ENCODE measurements at places on chromosomes 13 and 19. TPM values are rescaled to one million over a fixed set of nuclear protein-coding genes. Genes with fewer than 3 reads are reported as not detected.
A peak's percentile ranks its signal among the peaks of the same experiment; 100 is the strongest.

DNA sequence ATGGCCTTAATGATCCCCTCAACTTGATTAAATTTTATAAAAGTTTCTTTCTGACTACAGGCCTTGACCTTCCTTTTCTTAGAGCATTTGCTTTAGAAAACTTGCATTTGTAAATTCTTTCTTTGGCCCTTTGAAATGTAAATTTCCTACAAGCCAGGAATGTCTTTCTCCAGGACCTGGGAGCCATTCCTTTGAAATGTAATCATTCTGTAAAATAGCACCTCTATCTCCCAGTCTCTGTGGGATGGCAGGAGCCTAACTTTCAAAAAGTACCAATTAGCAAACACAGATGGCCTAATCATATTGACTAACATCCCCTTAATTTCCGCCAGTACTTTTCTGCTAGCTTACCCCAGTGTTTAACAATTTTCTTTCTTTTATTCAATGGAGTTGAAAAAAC is 1394.2 kb upstream of the ATXN8OS start:
- no peak for ATAC-seq

- ATAC-seq, result peak; percentile 8
Measured at GRCh38 chr19:47407417-47407774, 11.9 kb downstream of the MEIS3 start.

DNA sequence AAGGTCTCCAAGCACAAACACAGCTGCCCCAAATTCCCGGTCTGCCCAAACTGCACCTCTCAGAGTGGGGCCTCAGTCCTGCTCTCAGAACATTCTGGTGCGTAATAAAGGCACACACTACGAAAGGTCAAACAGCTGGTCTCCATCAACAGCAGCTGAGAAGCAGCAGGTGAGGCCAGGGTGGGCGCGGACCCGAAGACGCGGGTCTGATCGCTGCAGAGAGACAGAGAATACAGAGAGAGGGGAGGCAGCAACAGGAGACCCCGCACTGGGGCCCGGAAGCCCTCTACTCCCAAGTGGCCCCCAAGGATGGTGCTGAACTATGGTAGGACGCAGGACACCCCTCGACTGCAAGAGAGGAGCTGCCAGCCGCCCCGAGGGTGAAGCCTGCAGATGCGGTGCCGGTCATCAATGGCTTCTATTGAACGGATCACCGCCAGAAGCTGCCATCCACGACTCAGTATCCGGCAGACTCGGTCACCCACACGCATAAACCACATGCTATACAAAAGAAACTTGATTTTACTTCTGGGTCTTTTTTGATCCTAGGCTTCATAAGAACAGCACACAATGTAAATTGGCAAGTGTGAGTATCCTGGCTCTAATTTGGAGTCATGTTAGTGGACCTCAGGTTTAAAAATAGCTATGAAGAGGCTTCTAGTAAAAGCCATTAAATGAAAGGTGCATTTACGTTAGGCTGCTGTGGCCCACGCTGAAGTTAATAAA is 33.4 kb downstream of the STK24 start:
- ATAC-seq, result no peak

The CYP4F8 gene
- total RNA-seq, result not detected

The SCEL gene
- 0.14 TPM for total RNA-seq

All from motor neuron (in vitro differentiated cells).